ENCODE measurements at places on chromosomes 12 and 14.

GRCh38 chr12:49980501-49981349 is 8.0 kb downstream of the AQP6 start:
- DNase-seq: no peak

DNA sequence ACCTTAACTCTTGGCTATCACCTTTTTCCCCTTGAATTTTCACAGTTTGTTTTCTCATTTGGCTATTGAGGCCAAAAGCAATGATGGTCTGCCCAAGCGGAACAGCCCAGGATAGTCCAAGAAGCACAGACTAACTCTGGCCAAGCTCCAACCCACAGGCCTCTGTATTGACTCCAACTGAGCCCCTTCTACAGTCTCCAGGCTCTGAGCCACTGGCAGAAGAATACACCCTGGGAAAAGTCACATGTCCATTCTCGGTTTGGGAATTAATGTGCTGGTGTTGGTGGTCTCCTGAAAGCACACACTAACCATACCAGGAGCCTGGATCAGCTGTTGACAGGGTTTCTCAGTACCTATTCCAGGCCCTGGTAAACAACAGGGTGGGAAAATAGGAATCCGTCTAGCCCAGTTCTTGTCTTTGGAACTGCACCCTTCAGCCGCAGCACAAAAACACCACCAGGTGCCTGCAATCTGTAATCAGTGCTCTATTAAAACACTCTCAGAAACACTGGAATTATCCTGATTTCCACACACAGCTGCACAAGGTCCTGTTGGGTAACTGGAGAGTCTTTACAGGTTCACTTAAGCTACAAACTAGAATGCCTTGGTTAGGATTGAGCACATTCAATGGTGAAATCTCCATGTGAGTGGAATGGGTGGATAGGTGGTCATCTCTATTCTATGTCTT is 63.6 kb downstream of the STXBP6 start:
- DNase-seq: no peak

DNA sequence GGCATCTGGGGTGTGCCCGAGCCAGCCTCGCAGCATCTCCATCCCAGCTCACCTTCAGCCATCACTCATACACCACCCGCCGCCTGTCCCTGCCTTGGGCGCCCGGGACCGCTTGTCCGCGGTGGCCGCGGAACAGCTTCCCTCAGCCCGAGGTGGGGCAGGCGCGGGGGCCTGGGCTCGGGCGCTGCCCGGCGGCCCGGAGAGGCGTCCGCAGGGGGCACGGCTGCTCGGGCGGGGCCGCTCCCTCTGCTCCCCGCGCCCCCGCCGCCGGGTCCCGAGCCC is 430 bp downstream of the SLC41A2 start:
- peak; percentile 17 for DNase-seq

DNA sequence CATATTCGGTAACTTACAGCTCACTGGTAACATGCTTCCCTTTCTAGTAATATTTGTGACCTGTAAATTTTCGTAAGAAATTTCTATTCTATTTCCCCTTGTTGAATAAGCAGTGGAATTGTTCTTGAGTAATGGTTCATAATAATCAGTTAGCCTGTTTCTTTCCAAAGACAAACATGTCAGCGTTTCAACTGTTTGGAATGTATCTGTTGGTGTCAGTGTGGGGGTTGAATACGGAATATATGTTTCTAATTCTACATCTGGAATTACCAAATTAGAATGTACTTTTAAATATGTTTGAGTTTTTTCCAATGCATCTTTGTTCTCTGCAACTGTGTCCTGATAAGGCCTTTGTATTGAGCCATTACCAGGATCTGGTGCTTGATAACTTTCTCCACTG is 2.0 kb downstream of the BBS10 start:
- peak; percentile 4 for DNase-seq

DNA sequence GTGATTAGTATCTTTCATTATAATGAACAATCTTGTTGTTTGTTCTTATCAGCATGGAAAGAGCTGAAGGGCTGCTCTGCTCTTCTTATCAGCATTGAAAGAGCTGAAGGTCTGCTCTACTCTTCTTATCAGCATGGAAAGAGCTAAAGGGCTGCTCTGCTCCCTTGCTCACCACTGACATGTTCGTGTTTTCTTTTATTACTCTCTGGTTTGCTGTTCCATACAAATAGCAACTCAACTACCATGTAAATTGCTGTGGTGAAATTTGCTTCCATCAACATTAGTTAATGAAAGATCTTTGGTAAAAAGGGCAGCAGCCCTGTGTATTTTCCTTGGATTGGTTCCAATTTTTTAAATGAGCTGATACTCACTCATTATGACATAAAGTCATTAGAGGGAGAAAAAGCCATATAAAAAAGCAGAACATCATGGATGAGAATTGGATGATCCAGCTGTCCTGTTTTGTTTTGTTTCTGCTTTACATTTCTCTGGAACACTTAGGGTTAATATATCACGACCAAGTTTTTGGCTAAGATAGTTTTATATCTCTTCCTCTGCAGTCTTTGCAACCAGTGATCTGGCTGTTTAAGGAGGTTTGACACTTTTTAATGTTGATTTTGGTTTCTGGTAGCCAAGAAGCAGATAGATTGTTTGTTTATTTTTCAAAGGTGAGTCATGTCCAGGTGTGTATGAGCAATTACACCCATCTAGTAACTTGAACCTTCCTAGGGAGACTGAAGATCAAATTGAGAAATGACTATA is 356.6 kb downstream of the CEP128 start:
- no peak for DNase-seq

- DNase-seq: peak; percentile 85
Observed at GRCh38 chr12:91811481-91812287, 334.0 kb downstream of the BTG1 start.

- DNase-seq: peak; percentile 53
Observed at GRCh38 chr12:56709759-56710376, 15.2 kb downstream of the NACA start.

GRCh38 chr12:14954269-14954668 is 7.1 kb downstream of the ARHGDIB start:
- peak; percentile 39 for DNase-seq

DNA sequence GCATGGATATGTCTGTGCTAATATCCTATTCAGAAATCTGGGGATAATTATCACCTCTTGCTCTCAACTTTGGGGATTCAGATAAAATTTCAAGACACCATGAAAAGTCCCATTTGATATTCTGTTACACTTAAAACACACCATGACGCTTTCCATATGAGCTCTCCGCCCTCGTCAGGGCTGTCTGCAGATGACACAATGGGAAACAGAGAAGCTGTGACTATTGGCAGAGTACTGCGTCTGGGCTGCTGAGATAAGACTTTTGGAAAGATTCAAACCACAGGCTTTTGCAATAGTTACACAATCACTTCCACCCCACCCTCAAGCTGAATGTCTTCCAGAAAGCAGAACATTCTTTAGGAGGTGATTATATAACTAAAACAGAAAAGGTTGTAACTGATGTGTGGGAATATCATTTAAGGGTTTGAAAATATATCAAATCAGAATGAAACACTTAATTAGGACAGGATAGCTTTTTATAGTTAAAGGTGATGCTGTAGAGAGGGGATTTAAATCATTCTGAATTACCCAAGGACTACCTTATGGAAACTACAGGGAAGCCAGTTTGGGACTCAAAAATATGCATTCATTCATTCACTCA is 75.3 kb upstream of the TMPO start:
- peak; percentile 93 for DNase-seq

GRCh38 chr14:101562659-101563351 is 1.5 kb downstream of the DIO3 start:
- no peak for DNase-seq

- peak; percentile 78 for DNase-seq
Observed at GRCh38 chr12:121465921-121466793, 66.2 kb downstream of the RNF34 start.

GRCh38 chr12:72282721-72283120 is 10.6 kb downstream of the TRHDE start:
- peak; percentile 33 for DNase-seq

GRCh38 chr12:103495469-103496456 is at the start of gene C12orf42:
C12orf42 (minus strand) TSS chr12:103495968; CDS start chr12:103478426, 17,542 bp downstream.
- DNase-seq: peak; percentile 10

DNA sequence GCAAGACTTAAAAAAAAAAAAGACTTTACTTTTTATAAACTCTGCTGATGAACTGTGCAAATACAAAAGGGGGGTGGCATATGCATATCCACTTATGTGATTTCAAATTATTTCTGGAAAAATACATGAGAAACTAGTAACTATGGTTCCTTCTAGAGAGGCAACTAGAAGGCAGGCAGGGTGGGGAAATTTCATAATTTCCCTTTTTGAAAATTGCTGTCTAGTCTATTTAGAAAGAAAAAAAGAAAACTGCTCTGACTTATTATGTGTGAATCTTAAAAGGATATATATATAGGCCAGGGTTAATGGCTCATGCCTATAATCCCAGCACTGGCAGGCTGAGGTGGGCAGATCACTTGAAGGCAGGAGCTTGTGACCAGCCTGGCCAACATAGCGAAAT is 42.3 kb downstream of the ANAPC7 start:
- peak; percentile 54 for DNase-seq

DNA sequence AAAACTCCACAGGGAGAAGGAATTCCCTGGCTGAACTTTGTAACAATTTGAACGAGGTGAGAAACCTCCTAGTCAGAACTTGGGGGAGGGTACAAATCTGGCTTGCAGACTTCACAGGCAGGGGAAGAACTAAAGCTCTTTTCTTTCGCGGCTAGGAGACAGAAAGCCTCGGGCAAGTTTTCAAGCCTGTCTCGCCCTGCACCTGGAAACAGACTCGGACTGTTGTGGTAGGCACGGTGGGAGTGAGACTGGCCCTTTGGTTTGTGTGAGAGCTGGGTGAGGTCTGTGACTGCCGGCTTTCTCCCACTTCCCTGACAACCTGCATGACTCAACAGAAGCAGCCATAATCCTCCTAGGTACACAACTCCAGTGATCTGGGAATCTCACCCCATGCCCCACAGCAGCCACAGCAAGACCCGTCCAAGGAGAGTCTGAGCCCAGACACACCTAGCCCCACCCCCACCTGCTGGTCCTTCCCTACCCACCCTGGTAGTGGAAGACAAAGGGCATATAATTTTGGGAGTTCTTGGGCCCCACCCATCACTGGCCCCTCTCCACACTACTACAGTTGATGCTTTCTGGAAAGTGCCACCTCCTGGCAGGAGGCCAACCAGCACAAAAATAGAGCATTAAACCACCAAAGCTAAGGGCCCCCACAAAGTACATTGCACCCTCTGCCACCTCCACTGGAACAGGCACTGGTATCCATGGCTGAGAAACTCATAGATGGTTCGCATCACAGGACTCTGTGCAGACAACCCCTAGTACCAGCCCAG is 102.7 kb upstream of the ST8SIA1 start:
- DNase-seq: no peak

GRCh38 chr14:61638595-61639387 is 56.5 kb upstream of the HIF1A start:
- DNase-seq: no peak

DNA sequence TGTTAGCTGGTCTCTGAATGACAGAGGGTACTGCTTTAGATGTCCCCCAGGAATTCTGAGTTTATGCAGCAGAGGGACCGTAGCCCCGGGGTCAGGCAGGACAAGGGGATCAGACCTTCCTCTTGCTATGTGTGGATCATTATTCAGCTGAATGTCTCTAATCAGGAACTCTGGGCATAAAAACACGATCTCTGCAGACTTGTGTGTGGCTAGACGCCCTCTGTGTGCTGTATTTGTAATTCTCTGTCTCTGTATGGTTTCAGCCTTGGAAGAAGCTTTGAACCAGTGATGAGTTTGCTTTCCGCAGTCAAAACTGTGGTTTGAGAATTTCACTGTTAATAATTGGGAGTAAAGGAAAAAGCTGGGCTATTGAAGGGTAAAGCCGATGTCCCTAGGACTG is 125.3 kb downstream of the ETV6 start:
- no peak for DNase-seq

DNA sequence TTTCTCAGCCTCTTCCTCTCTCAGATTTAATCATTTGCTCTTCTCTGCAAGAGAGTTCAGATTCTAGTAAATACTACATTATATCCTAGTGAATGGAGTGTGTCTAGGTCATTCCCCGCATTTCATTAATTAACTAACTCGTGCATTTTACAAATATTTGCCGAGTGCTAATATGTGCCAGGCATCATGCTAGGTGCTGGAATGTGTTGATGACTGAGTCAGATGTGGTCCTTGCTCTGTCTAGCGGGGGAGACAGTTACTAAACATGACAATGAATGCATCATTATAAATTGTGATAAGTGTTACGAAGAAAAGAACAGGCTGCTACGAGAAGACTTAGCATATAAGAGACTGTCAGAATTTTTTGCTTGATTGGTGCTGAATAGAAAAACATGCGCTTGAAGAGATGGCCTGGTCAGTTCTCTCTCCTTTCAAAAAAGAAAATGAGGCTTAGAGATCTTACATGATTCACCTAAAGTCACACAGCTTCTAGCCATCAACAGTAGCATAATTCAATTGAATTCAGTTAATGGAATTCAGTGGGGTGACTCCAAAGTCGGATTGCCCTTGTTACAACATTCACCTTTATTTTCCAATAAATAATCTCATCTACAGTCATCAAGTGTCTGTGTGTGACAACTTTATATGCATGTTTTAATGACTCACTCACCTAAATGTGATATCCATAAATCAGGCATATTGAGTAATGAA is 48.7 kb upstream of the MAX start:
- DNase-seq: no peak

DNA sequence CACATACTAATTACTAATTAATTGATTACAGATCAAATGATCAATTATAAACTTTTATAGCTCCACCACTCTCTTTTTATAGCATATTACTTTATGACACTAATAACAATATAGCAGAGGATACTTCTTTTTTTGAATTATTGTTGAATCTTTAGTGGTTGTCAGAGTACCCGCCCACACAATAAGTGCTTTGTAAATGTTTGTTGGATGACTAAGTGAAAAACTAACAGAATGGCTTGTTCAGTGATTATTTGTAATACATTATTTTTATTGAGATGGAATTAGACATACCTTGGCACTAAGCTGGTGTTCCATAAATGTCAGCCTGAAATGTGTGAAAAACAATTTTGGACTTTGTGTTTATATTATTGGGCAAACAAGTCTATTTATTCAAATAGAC is 670.5 kb upstream of the ATXN7L3B start:
- no peak for DNase-seq

GRCh38 chr14:92105073-92105892 is 1.1 kb downstream of the ATXN3 start:
- no peak for DNase-seq

Data from suppressor macrophage (primary cell).